ENCODE measurements at places on chromosomes 2 and 18.

DNA sequence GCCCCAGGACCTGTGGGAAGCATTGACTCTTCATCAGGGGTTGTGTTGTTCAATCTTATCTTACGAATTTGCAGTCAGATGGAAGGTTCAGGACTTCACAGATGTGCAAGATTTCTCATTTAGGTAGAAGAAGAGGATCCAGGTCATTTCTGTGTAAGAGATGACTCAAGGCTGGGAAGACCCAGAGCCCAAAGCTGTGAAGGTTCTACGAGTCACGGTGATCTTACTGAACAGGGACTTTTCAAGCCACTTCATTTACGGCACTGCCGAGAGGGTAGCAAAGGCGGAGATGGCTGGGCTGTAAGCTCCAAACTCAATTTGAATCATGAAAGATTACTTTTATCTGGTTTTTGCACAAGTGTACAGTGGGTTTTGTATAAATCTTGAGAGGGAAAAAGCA lies 228.0 kb upstream of the MEX3C start:
- no peak for DNase-seq

DNA sequence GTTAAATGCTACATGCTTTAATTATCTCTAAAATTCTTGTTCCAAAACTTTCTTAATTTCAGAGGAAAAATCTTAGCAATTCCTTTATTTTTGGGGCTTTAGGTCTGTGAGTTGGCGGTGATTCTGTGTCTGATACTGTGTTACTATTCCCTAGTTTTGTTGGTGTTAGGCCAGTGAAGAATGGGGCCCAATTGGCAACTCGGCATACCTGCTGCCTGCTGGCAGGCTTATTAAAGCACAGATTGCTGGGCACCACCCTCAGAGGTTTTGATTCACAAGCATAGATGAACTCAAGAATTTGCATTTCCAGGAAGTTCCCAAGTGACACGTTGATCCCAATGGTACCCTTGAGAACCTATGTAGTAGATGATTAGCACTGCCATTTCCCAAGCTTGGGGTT lies 101.6 kb downstream of the OSBPL6 start:
- no peak for DNase-seq

- no peak for DNase-seq
Observed at GRCh38 chr2:8004250-8004681, 677.6 kb upstream of the ID2 start.

GRCh38 chr2:205748639-205749038 lies 66.3 kb downstream of the NRP2 start:
- DNase-seq: no peak

GRCh38 chr2:24121469-24121868 lies 1.7 kb downstream of the PFN4 start:
- no peak for DNase-seq

DNA sequence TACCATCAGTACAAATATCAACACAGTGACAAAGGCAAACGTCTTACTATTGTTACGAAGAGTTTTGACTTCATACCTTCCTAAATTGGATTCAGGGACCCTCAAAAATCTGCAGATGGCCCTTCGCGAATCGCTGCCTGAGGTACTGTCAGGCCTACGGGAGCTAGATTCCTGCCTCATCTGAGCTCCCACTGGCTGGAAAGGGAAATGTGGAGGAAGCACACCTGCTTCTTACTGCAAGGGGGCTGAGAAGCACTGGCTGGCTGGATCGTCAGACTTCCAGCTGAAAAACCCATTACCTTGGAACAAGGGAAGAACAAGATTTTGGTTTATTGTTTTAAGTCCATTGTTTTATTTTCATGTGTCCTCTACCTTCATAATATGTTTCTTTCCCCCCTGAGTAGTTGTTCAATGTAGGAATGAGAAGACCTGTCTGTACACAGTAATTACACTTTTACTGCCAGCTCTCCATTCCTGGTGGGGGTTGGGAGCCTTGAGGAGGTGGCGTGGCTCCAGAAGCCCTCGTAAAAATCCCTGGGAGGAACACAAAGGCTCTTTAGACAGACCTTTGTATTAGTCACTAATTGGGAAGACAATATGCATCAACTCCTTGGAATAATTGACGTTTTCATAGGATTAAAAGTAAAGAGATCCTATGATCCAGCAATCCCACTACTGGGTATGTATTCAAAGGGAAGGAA lies 124.1 kb upstream of the NOSTRIN start:
- DNase-seq: no peak

DNA sequence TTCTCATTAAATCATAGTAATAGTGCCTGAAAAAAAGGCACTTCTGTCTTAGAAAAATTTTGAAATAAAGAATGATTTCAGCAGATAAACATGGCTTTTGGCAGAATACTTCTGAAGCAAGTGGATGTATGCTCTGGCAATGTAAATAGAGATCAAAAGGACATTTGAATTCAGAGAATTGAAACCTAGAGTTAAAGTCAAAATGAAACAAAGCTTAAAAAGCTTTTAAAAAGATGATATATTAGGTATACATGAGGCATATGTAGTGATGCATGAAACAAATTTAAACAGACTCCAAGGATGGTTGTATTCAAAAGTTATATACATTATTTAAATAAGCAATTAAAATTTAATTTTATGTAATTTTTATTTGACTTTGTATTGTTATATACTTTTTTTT lies 1344.5 kb upstream of the TMEFF2 start:
- DNase-seq: no peak

- DNase-seq: no peak
Observed at GRCh38 chr18:78673516-78674321, 305.9 kb upstream of the SALL3 start.

DNA sequence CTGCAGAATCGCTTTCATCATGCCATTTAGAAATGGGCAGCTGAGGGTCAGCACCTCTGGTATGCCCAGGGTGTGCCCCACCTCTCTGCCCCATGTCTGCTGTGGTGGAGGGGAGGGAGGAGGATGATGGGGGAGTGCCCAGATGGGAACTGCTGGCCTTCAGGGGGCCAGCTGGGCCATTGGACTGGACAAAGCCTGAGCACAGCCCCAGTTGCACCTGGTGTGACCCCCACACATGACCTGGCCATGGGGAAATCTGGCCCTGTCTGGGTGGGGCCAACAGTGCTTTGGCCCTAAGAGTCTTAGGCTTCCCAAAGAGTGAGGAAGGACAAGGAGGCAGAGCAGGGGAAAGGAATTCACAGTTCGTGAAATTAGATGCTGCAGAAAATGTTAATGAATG lies 44.1 kb downstream of the CTIF start:
- no peak for DNase-seq

GRCh38 chr2:24111407-24111901 lies 11.7 kb downstream of the PFN4 start:
- no peak for DNase-seq

All from stimulated activated naive CD8-positive, alpha-beta T cell treated with anti-CD3 and anti-CD28 coated beads, Interleukin-15, amount 100 ng/mL, for 72 hours (primary cell).